ENCODE measurements at places on chromosomes 1 and 21. TPM values are rescaled to one million over a fixed set of nuclear protein-coding genes. Genes with fewer than 3 reads are reported as not detected.

RCAN3 gene
- total RNA-seq = 7.9 TPM

CACNA1S gene
- not detected for total RNA-seq

WLS gene
- total RNA-seq = 123 TPM

COL16A1 gene
- 19.9 TPM for total RNA-seq

BSND gene
- total RNA-seq = not detected

S100A9 gene
- total RNA-seq = 182 TPM

ARHGEF11 gene
- 29.9 TPM for total RNA-seq

U2AF1 gene
- total RNA-seq = 2.8 TPM

STUM gene
- 0.55 TPM for total RNA-seq

NCF2 gene
- 4.6 TPM for total RNA-seq

KCNK2 gene
- 0.27 TPM for total RNA-seq

NFASC gene
- total RNA-seq = 6.0 TPM
